Cardiac ventricle fibroblast (primary cell): ENCODE measurements at places on chromosomes 11 and 22. TPM values are rescaled to one million over a fixed set of nuclear protein-coding genes. Genes with fewer than 3 reads are reported as not detected.

The CHST1 gene
- total RNA-seq: 74.1 and 83.0 TPM in 2 replicates

The GALNT18 gene
- 0.78 and 2.2 TPM in 2 replicates for total RNA-seq

The NR1H3 gene
- total RNA-seq: 28.9 and 34.1 TPM in 2 replicates

The TNNI2 gene
- total RNA-seq: not detected in 2 replicates

The DBX1 gene
- not detected in 2 replicates for total RNA-seq

The FOLH1 gene
- total RNA-seq: not detected in 2 replicates
